ENCODE measurements at places on chromosomes 16 and 17.

DNA sequence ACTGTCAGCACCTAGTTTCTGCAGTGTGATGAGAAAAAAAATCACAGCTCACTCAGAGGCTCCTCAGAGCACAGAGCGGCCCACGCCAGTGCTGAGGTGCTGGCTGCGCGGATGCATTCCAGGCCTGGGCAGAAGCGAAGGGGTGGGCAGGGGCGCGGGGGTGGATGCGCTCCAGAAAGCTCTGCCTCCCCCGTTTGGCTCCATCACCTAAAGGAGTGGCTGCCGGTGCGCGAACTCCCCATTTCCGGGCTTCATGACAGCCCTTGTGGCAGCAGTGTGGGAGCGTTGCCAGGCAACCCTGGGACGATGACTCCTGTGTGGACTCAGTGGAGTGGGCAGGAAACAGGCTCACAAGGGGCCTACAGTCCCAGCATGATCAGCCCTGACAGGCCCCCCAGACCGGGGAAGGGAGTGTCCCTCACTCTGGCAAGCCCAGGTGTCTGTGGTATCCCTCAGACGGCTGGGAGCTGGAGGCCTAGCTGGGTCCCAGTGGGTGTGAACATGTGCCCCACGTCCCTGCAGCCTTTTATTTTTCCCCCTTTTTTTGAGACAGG is 32.8 kb upstream of the NUDT16L1 start:
- peak; percentile 25 for DNase-seq

DNA sequence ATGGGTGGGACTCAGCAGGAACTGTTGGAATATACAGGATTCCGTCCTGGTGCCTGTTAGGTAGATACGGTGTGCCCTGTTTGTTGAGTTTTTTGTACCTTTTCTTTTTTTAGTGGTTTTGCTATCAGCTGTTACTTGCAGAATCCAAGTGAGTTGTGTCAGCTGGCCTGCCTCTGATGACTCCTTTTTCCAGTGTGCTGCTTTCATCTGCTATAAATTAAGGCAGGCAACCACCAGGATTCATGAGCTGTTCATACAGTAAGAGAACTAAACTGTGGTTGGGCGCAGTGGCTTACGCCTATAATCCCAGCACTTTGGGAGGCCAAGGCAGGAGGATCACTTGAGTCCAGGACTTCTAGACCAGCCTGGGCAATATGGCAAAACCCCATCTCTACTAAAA is 79.9 kb downstream of the WNT3 start:
- DNase-seq: no peak

DNA sequence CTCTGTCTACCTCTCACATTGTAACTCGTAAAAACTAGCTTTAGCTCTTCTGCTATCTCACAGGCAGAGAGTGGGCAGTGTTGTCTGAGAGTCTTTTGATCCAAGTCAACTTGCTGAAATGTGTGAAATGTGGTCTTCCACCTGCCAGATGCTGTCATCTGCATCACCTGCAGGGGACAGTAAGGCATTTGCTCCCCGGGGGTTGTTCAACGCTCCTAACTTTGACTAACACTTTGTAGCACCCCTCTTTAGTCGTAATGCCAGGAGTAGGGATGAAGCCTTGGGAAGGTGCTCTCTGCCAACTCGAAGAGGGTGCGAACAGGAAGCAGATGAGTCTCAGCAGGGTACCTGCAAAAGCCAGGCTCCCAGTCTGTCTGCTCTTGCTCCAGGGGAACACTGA is 36.1 kb downstream of the SNX11 start:
- no peak for DNase-seq

GRCh38 chr17:31690151-31690551 is 168.9 kb downstream of the COPRS start:
- no peak for DNase-seq

- no peak for DNase-seq
Measured at GRCh38 chr17:31171701-31172100, 76.9 kb downstream of the NF1 start.

GRCh38 chr17:17819561-17819995 is 17.2 kb downstream of the SREBF1 start:
- DNase-seq: no peak

- no peak for DNase-seq
Measured at GRCh38 chr17:33676444-33676843, 383.3 kb upstream of the ASIC2 start.

- DNase-seq: no peak
Measured at GRCh38 chr17:680529-680928, 34.1 kb downstream of the VPS53 start.

- DNase-seq: no peak
Measured at GRCh38 chr16:74923766-74924460, 61.0 kb downstream of the WDR59 start.

DNA sequence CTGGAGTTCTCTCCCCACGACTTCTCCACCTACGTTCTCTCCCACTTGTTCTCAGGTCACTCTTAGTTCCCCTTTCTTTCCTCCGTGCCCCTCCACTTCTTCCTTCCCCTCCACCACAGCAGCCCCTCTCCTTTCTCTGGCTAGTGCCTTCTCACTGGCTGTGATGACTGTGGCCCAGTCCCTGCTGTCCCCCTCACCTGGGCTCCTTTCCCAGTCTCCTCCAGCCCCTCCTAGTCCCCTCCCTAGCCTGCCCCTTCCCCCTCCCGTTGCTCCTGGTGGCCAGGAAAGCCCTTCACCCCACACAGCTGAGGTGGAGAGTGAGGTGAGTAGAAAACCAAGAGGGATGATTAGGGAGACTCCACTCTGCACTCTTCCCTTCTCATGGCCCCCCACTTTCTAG is 3.4 kb downstream of the COA3 start:
- no peak for DNase-seq

GRCh38 chr16:50153596-50154419 is 702 bp downstream of the TENT4B start:
- DNase-seq: no peak

DNA sequence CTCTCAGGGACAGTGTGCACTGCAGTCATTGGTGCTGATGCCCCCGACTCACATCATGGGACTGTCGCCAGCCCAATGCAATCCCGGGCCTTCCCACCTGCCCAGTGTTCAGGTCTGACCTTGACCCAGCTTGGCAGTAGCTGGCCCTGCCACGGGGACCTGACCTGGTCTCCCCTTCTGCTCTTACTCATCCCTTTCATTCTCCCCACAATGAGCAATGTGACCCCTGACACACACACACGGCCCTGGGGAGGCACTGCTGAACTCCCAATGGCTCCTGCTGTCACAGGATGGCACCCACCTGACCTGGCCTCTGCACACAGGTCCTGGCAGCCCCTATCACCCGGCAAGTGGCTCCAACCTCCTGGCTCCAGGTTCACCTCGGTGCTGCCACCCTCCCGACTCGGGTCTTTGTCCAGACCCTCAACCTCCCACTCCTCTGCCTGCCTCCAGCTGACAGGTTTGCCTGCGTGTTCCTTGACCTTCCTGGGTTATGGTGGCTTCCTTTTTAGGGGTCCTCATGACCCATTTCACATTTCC is 6.6 kb downstream of the CD300C start:
- DNase-seq: no peak

DNA sequence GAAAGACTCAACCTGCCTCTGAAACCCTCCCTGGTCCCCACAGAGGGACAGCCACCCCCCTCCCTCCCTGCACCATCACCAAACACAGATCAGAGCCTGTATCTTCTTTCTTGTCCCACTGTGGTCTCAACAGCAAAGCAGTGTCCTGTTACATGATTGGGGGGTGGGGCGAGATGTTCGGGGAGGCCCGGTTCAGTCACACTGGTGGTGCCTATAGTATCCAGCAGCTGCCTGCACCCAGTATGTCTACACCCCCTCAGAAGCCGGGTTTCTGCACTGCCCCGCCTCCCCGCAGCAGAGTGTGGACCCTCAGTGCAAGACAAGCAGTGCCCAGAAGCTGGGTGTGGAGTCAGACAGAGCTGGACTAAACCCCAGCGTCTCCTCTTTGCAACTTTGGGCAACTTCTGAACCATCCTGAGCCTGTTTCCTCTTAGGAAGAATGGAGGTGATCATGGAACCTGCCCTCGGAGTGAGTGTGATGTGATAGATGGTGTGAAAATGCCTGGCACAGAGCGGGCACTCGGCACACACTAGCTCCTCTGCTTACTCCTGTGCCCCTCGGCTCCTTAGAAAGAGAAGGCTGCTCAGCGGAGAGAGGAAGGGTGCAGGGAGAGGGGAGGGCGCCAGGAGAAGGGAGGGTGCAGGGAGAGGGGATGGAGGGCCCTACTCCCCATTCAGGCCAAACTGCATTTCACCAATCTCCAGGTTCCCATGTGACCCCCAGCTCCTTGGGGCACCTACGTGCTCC is 84.0 kb upstream of the TNRC6C start:
- no peak for DNase-seq

GRCh38 chr17:40564883-40565768 is at the start of gene CCR7:
TSS of gene CCR7 (minus strand) at chr17:40565472. CDS start at chr17:40565409, 63 bp downstream.
- peak; percentile 66 for DNase-seq

DNA sequence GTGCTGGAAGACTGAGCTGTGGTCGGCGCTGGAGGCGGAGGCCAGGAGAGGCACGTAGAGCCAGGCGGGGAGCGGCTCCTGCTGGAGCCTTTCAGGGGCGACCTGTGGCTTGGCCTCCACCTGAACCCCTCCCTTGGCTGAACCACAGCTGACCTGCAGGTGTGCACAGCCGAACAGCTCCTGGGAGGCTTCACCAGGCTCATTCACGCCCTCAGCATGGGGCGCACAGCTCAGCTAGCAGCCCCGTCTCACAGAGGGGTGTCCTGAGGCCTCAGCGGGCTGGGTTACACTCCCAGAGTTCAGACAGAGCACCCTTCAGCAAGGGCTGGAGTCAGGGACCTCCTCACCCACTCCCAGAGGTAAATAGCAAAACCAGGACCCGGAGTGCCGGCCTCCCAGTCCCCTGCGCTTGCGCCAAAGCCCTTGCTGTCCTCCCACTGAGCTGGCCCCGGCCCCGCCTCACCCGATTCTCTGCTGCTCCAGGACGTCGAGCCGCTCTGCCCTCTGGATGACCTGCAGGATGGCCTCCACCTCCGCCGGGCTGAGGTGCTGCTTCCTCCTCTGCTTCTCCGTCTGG is 31.7 kb downstream of the RPH3AL start:
- DNase-seq: no peak

GRCh38 chr17:65220732-65221131 is 83.6 kb downstream of the RGS9 start:
- no peak for DNase-seq

DNA sequence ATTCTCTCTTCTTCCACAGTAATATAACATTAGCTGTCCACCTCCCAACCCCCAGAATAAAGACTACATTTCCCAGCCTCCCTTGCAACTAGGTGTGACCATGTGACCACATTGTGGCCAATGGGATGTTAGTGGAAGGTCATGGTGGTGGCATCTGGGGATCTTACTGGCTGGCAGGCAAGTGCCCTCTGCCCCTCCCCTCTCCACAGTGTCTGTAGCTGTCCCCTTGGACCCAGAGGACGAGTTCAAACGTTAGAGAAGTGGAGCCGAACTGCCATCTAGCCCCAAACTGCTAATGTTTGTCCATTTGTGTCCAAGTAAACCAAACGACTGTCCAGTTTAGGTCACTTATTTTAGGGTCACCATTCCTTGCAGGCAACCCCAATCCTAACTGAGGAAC is 26.6 kb upstream of the KCNG4 start:
- DNase-seq: no peak

DNA sequence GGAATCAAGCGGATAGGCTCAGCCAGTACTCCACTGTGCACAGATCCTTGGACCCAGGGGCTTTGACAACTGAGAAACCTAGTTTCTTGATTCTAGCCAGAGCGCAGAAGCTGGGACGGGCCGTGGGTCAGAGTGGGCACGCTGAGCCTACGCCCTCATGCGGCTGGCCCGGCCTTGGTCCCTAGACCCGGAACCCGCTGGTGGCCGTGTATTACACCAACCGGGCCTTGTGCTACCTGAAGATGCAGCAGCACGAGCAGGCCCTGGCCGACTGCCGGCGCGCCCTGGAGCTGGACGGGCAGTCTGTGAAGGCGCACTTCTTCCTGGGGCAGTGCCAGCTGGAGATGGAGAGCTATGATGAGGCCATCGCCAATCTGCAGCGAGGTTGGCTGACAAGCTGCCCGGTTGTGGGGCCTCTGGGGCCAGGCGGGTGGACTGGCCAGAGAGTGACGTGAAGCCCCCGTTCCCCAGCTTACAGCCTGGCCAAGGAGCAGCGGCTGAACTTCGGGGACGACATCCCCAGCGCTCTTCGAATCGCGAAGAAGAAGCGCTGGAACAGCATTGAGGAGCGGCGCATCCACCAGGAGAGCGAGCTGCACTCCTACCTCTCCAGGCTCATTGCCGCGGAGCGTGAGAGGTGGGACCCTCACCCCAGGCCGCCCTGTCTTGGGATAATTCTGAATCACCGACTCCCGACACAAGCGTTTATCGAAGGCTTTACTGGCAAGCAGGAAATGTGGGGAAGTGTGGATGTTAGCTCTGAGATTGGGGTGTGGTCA is 946 bp downstream of the STUB1 start:
- no peak for DNase-seq

- no peak for DNase-seq
Measured at GRCh38 chr16:65494609-65495008, 372.7 kb upstream of the CDH11 start.

DNA sequence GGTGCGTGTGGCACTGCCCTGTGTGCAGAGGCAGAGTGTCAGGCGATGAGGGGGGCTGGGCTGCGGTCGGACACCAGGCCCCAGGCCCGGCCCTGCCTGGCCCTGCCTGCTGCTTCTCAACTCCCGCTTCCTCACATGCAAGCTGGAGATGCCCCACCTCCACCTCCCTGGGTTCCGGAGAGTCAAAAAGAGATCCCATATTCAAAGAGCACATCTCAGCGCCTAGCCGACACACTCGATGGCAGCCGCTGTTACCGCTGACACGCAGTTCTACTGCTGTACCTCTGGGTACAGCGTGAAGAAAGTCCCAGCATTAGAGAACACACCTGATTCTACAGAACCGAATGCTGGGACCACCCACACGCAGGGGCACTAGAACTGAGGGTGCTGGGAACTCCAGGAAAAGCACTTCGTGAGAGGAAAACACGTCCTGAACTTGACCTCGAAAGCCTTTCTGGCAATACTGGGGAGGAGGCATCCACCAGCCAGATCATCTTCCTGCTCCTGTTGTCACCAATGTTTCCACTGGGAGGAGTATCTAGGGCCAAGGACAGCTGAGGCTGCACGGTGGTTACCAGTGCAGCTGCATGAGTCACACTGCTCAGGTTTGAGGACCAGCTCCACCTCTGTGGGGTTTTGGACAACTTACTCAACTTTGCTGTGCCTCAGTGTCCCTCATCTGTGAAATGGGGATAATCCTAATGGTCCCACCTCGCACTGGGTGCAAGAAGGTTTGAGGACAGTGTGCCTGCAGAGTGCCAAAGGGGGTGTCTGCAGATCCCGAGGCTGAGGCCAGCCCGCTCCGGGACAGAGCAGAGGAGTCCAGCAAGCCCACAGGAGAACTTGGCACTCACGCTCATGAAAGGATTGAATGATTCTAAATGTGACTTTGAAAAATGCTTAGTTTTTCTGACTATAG is 100.4 kb upstream of the DNAH17 start:
- no peak for DNase-seq
